ENCODE measurements at places on chromosomes 3 and 15.

GRCh38 chr3:40690749-40691451 lies 166.1 kb downstream of the ZNF621 start:
- no peak for DNase-seq

DNA sequence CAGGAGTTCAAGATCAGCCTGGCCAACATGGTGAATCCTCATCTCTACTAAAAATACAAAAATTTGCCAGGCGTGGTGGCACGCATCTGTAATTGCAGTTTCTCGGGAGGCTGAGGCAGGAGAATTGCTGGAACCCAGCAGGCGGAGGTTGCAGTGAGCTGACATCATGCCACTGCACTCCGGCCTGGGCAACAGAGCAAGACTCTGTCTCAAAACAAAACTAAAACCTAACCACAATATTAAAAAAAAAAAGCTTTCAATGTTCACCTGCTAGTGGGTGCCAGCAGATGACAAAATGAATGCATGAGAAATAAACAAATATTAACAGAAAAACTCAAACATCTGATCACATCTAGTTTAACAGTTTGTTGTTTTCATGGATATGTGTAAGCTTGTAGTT lies 9.0 kb downstream of the SLC24A1 start:
- no peak for DNase-seq

DNA sequence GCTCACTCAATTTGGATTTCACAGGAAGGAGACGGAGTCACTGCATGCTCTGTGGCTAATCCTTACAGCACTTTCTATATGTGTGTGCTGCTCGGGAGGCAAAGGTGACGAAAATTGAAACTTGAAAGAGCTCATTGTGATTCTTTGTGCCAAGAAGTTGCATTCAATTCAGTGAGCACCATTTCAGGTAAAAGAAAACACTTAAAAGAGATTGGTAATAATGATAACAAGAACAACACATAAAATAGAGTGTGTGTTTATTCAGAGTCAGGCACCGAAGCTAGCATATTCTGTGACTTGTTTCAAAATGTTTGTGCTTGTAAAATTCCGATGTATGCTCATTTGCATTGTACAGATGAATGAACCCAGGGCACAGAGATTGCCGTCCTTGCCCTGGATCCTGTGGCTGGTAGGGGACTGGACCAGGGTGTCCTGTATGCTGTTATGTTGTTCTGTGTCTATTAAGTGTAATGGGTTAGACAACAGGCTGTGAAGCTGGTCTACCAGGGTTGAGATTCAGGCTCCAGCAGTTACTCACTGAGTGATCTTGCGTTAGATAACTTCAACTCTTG lies 193.3 kb upstream of the PROK2 start:
- DNase-seq = no peak

DNA sequence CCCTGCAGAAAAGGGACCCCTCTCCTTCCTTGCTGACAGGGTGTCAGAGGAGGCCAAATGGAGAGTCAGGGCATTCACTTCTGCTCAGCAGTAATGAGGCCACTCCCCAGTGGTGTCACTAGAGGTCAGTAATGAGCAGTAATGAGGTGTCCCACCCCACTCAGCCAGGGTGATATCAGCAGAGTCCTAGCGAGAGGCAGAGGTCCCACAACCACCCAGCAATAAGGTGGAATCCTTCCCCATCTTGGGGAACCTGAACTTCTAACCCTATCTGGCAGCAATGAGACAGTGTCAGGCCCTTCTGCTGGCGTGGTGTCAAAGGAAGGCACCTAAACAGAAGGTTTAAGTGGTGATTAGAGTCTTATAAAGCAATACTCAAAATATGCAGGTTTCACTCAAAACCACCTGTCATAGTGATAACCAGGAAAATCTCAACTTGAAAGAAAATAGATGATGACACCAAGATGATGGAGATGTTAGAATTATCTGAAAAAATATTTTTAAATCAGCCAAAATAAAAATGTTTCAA lies 12.9 kb downstream of the OCA2 start:
- DNase-seq = peak; percentile 15

DNA sequence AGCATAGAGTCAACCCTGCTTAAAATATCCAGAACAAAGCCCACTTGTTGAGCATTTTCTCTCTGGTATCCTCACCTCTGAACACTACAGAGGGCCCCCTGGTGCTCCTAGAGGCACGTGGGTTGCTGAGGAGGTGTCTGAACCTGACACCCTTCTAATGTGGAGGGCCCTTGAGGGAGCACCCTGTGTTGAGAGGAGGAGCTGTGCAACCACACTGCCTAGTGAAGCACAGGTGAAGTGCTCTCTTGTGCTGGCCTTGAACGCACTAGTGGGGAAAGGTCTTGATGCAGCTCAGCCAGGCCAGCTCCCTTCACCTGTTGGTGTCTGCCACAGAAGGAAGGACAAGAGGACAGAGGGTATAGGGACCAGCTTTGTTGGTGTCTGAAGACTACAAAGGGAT lies 51.9 kb downstream of the CCK start:
- no peak for DNase-seq

GRCh38 chr3:131361464-131362421 lies 19.8 kb upstream of the NUDT16 start:
- DNase-seq = no peak

GRCh38 chr3:154967090-154967489 lies 113.0 kb upstream of the MME start:
- DNase-seq = no peak

DNA sequence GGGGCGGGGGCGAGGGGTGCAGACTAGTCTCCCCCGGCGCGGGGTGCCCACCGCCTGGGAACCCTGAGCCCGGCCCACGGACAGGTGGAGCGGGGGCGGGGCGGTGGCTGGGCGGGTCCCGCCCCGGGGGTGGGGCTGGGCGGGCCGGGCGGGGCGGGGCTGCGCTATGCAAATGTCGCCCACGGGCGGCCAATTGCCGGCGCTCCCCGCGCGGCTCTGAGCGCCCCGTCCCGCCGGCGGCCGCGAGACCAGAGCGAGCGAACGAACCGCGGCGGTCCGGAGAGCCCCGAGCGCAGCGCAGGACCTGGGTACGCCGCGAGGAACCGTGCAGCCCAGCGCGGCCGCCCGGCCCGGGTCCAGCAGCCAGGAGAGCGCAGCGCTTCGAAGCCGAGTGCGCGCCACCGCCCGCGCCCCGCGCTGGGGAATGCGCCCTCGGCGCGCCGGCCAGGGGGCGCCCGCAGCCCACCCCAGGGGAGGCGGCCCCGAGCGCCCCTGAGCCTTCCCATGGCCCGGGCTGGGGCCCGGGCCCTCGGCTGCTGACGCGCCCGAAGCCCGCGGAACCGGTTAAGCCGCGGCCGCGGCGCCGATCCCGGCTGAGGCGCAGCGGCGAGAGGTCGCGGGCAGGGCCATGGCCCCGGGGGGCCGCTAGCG lies at the start of gene SEMA3F:
Gene SEMA3F (plus strand): TSS at position 485 of the 651 bp plus-strand sequence. CDS start 4,299 bp downstream, outside the sequence.
- DNase-seq = no peak

GRCh38 chr15:43552986-43553385 lies 35.6 kb downstream of the MAP1A start:
- no peak for DNase-seq

GRCh38 chr3:46946416-46946815 lies 30.1 kb downstream of the CCDC12 start:
- DNase-seq = no peak

GRCh38 chr3:113829576-113830354 lies 8.8 kb upstream of the GRAMD1C start:
- no peak for DNase-seq

DNA sequence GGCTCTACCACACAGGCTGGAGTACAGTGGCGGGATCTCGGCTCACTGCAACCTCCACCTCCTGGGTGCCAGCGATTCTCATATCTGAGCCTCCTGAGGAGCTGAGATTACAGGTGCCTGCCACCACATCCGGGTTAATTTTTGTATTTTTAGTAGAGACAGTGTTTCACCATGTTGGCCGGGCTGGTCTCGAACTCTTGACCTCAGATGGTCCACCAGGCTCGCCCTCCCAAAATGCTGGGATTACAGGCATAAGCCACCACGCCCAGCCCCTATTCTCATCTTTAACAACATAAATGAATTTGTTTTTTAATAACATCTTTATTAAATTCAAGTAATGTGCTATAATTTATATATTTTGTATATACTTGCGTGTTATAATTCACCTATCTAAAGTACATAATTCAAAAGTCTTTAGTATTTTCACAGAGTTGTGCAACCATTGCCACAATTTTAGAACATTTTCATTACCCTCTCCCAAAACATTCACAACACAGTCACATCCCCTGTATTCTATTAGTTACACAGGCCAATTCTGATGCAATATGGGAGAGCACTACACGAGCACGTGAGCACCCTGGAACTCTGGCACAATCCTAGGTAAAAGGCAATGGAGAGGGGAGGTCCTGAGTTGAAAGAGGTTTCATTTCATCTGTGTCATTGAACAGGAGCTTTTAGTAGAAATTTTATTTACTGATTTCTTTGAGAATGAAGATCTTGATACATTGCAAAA lies 21.2 kb upstream of the MTMR14 start:
- DNase-seq = no peak

DNA sequence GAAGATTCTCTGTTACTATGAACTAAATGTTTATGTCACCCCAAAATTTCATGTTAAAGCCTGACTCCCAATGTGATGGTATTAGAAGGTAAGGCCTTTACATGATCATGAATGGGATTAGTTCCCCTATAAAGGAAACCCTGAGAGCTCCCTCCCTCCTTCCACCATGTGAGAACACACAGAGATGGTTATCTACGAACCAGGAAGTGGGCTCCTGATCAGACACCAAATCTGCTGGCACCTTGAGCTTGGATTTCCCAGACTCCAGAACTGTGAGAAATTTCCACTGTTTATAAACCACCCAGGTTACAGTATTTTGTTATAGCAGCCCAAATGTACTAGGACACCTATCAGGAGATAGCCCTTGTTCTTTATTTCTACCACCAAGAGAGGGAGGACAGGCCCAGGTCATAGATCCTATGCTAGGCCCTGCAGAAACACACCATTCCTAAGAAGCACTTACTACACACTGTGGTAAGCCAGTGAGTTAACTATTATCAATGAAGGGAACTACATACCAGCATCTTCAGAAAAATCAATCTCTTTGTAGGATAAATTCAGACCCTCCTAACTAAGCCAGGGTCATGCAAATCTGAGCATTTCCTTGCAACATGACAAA lies 59.0 kb downstream of the PRKAR2A start:
- DNase-seq = no peak

DNA sequence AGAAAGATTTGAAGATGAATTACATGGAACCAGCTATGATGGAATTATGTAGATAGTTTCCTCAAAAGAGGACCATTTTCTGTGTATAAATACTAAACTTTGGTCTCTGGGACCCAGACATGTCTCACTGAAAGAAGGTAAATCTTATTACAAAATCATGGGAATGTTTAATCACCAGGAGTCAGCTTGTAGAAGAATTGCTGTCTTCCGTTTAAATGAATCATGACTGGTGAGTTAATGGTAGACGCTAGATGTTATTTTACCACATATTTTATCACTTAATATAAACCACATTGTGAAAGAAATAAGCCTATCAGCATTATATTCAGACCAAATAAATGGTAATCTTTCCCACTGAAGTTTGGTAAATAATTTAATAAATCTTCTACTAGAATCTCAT lies 322.3 kb upstream of the SUCLG2 start:
- no peak for DNase-seq

DNA sequence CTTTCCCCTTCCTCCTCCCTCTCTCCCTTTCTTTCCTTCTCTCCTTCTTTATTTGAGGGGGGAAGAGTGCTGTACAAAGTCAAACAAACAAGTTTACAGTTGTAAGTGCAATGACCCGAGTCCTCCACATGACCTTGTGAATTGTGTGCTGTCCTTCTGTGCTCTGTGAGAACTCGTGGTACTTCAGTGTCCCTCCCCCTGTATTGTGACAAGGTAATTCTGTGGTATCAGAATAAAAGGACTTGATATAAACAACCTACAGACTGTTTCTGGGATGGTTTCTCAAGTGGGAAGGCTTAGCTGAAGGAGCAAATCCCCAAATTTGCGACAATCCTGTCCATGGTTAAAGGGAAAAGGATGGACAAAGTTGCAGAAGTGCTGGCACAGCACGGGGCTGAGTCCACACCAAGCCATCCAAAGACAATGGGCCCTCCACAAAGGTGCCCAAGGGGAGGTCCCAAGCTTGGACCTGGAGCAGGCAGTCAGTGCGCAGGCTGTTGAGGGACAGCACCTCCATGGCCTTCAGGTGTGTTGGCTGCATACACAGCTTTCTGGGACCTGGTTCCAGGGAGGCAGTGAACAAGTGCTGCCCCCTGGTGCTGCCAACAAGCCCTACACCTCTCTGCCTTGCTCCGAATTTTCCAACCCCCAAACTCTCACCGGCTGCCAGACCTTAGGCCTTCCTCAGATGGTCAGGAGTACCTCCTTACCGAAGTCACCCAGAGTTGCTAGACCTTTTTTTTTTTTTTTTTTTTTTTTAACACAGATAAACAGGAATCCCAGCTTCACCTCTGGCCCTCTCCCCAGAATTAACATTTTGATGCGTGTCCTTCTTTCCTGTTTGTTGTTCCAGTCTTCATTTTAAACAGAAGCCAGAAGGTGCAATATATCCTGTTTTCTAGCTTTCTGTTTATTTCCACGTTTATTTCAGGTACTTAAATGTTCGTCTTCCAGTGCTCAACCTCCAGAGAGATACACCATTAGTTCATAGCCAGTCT lies 2.6 kb upstream of the APEH start:
- DNase-seq = peak; percentile 32

GRCh38 chr3:41881233-41881821 lies 80.6 kb downstream of the ULK4 start:
- peak; percentile 21 for DNase-seq
